ENCODE measurements at places on chromosomes 6 and 20.
A peak's percentile ranks its signal among the peaks of the same experiment; 100 is the strongest.

- DNase-seq: no peak
Observed at GRCh38 chr6:149846321-149846720, 17.8 kb downstream of the LRP11 start.

GRCh38 chr6:154683756-154684523, 49.3 kb upstream of the SCAF8 start:
- DNase-seq: no peak

DNA sequence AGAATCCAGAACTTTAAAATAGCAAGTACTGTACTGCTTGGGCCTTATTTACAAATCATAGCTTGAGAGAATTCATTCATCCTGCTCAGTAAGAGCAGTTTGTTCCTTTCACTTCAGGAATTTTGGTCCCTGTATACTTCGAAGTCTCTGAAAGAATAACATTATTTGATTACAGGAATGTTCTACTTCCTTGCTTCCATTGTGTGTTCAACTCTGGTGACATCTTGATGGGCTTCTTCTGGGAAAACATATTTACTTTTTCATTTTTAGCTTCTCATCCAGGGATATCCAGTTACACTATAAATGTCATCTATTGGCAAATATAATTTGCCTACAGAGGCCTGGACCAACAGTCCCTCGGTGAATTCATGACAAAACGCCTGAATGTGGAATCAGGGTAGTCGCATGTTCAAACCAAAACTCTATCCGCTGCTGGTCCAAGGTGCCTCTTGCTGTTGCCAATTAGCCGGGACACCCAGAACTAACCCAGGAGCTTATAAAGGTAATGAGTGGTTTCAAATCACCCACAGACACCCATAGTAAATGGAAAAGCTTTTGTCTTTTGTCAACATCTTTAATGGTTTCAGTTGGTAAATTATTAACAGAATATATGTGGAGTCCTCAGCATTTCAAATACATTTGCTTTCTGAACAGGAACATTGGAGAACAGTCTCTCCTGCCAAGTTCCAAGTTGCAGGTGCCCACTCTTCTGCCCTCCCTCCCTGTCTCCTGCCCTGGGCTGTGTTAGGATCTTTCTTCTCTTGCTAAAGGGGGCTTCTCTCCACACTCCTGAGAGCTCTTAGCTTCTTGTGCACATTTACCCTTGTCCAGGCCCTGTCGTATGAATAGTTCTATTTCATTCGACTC, 162.5 kb upstream of the CITED2 start:
- no peak for DNase-seq

- DNase-seq: no peak
Observed at GRCh38 chr20:21936261-21936660, 230.8 kb downstream of the PAX1 start.

DNA sequence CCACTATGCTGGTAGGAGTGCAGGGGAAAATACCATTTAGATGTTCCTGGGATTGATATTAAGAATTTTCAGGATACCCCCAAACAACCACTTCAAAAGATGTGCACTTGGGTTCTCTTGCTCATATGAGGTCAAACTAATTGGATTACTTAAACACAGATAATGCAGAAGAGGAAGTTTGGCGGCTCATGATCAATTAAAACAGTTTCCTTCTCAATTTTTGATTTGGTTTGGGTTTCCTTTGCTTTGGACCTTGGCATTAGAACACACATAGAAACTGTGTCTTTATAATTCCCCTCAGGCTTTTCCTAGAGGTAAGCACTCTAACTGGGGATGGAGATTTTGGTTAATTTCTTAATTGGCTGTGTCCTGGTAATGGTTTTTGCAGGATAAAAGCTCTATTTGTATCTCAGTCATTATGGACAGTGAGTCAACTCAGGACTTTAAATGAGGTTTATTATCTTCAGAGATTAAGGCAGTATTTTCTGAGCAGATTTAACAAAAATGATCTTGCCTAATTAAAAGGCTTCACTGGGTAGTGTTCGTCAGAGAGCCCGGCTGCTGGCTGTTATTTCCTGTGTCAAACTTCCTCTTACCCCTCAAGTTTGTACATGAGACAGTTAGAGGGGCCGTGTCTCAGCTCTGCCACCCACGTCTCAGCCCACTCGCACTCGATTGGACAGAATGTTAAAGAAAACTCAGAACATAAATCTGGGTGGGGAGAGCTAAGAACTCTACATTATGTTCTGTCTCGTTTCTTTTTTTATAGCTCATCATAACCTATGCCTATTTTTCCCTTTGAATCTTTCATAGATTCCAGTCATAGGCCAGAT, 50.3 kb upstream of the PREP start:
- peak; percentile 29 for DNase-seq

- DNase-seq: peak; percentile 47
Observed at GRCh38 chr6:133817460-133818047, 71.4 kb upstream of the TCF21 start.

DNA sequence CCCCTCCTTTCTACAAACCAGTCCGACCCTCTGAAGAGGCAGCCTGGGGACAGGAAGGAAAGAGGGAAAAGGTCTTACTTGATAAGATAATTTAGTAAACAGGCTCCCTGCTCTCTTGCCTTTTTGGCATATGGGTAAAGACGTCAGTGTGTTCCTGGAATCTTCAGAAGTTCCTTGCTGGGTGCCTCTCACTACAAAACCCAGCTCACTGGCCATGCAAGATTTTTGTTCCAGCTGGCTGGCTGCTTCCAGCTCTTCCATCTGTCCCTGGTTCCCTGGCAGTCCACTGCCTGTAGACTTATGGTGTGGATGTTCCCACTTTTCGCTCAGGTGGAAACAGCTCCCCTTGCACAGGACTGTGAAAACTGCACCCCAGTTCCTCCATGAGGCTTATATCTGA, 57.4 kb downstream of the MOCS1 start:
- no peak for DNase-seq
